Activated CD8-positive, alpha-beta memory T cell treated with anti-CD3 and anti-CD28 coated beads for 1 hour (primary cell): ENCODE measurements at places on chromosomes 4 and X.

GRCh38 chr4:114282937-114283336, 303.5 kb upstream of the ARSJ start:
- DNase-seq = no peak

GRCh38 chrX:31355206-31355955, 283.5 kb upstream of the FTHL17 start:
- DNase-seq = no peak

DNA sequence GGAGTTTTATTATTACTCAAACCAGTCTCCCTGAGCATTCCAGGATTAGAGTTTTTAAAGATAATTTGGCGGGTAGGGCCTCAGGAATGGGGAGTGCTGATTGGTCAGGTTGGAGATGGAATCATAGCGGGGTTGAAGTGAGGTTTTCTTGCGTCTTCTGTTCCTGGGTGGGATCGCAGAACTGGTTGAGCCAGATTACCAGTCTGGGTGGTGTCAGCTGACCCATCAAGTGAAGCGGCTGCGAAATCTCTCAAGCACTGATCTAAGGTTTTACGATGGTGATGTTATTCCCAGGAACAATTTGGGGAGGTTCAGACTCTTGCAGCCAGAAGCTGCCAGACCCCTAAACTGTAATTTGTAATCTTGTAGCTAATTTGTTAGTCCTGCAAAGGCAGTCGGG, 25.1 kb upstream of the SETD7 start:
- no peak for DNase-seq

DNA sequence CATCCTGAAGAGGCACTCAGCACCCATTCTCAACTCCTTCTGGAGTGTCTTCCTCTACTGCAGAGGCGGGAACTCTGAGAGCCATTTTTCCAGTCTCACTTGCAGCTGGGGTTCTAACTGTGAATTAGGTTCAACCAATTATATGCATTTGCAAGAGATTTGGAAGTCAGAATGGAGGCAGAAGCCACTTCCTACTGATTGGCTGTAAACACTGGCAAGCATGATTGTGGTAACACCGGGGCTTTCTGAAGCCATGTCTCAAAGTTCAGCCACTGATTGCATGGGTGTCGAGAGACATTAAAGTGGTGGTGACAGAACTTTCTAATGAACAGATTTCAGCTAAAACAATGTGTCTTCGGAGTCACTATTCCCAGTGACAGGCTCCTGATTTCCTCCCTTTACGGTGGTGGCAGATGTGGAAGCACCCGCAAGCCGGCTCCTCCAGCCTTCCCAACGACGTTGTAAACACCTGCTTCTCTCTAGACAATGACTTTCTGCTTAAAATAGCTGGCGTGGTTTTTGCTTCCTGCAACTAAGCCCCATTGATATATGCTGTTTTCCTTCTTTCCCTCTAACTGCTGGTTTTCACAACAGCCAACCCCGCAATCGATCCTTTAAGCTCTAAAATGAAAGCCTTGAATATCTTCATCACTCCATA, 92.0 kb downstream of the IRF2 start:
- DNase-seq = no peak

GRCh38 chr4:176498617-176499256, 179.0 kb downstream of the SPCS3 start:
- no peak for DNase-seq

DNA sequence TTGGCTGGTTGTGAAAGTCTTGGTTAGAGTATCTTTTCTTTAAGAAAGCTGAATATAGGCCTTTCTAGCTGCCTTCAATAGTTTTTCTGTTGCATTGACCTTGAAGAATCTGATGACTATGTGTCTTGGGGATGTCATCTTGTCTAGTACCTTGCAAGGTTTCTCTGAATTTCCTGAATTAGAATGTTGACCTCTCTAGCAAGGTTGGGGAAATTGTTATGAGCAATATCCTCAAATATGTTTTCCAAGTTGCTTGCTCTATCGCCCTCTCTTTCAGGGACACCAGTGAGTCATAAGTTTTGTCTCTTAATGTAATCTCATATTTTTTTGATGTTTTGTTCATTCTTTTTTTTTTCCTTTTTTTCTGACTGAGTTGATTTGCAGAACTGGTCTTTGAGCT, 194.7 kb downstream of the RAB28 start:
- DNase-seq = no peak

GRCh38 chrX:53004038-53004437, 44.6 kb upstream of the GPR173 start:
- DNase-seq = no peak

DNA sequence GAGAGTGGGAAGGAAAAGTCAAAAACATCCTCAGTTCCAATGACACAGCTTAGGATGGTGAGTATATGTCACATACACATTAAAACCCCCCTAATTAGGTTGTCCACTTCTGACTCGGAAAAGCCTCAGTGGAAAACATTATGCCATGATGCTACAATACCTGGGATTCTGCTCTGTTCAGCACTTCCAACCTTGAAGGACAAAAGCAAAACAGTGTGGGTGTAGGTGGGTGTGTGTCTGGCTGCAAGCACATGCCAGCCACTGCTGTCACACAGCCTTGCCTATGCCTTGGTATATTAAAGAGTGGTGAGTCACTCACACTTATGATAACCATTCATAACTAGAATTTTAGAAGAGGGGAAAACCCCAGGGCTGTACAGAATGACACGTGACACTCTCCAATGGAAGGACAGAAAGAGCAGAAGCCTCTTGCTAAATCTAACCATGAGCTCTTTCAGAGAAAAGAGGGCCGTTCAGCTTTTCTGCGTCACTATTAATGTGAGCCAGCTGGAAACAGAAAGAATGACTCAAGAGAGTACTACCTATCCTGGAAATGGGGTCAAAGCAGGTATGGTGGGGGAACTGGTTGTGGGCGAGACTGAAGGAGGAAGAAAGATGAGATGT, 159.6 kb downstream of the TET2 start:
- DNase-seq = no peak

GRCh38 chrX:15269120-15269519, 763 bp downstream of the ASB9 start:
- DNase-seq = no peak

DNA sequence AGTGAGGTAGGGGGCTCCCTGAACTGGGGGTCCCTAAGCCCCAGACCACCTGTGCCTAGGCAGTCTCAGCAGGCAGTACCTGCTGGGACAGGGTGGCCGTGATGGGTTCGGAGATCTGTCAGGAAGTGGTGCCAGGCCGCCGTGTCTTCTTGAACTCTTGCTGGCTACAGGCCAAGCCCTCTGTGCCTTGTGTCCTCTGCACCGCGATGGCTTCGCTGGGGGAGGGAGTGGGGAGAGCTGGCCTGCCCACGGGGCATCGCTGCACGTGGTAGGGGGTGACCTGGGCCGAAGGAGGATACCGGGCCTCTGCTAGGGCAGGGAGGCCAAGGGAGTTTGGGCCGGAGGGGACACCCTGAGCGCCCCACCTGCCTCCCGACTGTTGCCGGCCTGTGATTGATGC, 96.7 kb upstream of the NKX1-1 start:
- DNase-seq = no peak

DNA sequence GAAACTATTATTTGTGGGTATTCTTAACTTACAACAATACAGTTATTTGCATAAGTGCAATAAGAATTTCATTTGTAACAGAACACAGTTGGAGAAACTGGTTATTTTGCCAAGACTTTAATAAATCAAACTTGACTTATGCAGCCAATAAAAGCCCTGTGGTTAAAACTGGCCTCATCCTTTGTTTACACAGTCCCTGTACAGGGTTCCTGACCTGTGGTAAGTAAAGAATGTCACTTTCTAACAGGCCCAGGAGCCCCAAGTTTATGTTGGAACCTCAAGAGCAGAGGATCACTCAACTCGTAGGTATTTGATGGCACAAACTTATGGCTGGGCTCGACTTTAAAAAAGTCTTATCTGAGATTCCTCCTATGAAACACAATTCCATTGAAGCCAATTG, 88.6 kb upstream of the PTCHD1 start:
- DNase-seq = no peak

DNA sequence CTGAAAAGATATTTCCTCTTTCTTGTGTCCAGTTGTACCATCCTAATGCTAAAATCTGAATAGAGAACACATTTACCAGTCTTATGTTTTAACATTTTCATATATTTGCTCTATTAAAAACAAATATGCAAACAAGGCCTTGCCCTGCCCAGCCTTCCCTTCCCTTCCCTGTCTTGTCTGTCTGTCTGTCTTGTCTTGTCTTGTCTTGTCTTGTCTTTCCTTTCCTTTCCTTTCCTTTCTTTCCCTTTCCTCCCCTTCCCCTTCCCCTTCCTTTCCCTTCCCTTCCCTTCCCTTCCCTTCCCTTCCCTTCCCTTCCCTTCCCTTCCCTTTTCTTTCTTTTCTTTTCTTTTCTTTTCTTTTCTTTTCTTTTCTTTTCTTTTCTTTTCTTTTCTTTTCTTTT, 1103.5 kb downstream of the STIM2 start:
- DNase-seq = no peak
